ENCODE measurements at places on chromosomes 2 and 18.

- no peak for DNase-seq
These were observed 9.1 kb upstream of the CAB39 start for GRCh38 chr2:230703514-230703913.

DNA sequence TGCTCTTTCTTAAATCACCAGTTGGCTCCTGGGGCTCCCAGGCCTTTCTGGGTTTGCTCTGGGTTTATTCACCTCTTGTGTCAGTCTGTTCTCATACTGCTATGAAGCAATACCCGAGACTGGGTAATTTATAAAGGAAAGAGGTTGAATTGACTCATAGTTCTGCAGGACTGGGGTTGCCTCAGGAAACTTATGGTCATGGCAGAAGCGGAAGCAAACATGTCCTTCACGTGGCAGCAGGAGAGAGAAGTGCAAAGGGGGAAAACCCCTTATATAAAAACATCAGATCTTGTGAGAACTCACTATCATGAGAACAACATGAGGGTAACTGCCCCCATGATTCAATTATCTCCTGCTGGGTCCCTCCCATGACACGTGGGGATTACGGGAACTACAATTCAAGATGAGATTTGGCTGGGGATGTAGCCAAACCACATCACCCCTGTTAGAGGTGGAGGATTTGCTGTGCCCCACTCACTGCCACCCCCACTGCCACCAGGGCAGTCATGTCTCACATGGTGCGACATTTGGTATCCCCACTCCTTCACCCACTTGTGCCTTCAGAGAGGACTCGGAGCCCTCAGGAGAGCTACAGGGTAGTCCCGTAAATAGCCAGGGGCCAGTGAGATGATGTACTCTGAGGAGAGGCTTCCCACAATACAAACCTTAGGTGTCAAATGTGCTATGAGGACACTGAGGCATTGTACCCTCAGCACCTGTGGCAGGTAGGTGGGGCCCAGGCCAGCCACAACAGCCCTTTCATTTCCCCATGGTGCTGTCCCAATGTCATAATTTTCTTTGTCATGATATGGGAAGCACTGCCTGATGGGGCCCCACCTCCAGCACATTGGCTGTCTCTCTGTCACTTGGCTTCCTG lies 35.7 kb downstream of the CDC42EP3 start:
- no peak for DNase-seq

DNA sequence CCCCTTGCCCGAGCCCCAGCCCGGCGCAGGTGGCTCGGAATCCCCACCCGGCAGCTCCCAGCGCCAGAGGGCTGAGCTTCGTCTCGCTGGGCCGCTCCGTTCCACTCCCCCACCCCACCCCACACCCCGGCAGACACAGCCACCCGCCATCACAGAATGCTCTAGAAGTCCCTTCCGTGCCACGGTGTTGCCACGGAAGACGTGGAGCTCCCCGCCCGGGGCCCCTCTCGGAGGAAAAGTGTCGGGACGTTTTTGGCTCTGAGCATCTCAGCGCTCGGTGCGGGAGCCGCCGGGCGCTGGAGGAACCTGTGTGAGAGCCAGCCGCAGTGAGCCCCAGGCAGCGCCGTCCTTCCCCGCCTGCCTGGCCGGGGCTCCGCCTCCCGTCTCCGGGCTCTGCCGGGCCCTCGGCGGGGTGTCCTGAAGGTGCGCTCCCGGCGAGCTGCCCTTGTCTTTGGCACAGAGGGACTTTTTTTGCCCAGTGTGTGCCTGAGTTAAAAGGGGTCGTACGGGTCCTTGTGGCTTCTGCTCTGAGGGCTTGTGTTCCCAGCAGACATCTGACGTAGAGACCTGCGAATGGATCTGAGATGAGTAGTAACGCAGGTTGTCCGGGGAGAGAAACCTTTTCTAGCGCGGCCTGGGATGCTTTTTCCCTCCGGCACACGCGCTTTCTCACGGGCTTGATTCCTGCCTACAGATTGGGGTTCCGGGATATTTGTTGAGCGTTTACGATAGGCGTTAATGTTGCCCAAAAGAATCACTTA lies 1.8 kb downstream of the ZCCHC2 start:
- DNase-seq, result peak; percentile 50

GRCh38 chr18:77133051-77133834 lies 660 bp upstream of the MBP start:
- DNase-seq, result no peak

DNA sequence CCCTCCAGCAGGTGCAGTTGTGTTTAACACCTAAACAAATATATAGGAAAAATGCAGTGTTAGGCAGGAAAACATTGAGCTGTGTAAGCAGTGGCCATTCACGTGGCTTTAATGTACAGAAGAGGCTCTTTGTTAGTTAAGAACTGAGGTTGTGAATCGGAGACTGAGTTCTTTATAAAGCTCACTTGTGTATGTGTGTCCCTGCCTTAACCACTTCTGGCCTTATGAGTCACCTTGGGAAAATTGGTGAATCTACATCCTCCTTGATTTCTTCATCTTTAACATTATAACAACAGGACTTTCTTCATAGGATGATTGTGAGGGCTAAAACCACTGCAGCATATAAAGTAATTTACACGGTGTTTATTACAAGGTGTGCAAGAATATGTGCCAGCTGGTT lies 188.4 kb upstream of the TPO start:
- no peak for DNase-seq

DNA sequence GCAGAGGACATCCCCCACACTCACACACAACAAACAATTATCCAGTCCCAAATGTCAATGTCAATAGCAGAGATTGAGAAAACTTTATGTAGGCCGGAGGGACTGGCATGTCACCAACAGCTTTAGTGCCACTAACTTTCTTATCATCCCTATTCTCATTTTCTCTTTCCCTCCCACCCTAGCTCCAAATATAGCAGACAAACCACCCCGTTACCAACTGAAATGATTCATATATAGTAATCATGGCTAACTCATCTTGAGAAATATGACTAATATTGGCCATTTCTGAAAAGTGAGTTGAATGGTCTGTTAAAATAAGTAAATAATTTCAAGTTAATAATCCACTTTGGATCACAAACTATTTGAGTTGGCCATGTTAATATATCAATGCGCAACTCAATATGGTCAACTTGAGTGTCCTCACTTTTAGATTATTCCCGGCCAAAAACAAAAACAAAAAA lies 242.1 kb upstream of the RND3 start:
- DNase-seq, result no peak

DNA sequence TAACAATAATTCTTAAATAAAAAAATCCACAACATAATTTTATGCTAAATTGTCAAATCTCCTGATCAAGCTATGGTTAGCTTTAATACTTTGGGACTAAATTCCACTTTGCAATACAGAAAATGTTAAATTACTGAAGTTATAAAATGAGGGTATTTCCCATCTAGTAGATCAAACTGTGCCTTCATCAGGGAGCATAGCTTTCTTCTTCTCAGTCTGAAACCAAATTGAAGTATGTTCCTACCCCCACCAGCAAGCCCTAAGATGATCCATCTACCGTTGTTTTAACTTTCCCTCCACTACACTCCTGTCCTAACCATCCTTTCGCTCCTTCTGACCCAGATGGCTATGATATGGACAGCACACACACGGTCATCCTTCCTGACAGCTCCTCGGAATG lies 24.4 kb upstream of the STK17B start:
- no peak for DNase-seq

- no peak for DNase-seq
These were observed 432.7 kb upstream of the TRIB2 start for GRCh38 chr2:12284037-12284436.

- no peak for DNase-seq
These were observed 5.5 kb downstream of the TMEM177 start for GRCh38 chr2:119684518-119684917.

DNA sequence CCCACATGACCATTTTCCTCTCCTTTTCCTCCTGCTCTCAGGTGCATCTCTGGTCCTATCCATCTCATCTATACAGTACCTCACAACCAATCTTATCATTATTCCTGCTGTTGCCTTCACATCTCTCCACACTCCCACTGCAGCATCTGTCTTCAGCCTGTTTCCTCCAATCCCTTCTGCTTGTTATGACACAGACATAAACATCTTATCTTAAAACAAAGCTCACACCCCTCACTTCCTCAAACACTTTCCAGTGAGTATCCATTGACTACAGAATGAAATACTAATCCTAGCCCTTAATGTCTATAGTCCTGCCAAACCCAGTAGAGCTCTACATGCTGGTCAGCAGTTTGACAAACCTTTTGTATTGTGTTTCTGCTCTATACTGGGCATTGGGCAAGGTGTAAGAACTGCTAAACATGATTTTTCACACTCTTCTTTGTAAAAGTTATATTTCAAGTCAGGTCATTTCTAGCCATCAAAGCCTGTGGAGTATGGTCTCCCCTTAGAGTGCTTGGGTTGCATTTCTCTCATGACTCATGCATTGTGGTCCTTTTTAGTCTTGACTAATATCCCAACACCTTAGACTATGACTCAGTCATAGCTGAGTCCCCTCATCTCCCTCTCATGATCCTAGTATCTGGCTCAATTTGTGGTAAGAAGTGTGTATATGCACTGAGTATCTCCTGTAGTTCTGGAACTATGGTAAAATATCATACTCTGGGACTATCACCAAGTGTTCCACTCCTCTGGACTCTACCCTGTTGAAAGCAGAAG lies 187.0 kb downstream of the CYRIA start:
- no peak for DNase-seq

DNA sequence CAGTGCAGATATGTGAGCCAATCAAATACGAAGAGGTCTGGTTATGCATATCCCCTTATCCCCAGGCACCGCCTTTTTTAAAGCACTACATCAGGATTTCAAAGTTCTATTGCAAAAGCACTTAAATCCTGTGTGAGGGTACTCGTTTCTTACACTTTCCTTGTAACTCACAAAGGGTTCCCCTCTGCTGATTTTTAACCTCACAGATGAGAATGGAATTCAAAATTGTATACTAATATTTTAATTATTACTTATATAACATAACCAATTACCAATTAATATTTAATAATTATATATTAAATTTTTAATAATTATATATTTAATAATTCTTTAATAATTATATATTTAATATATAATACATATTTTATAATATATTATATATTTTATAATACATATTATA lies 126.2 kb upstream of the MAPRE2 start:
- no peak for DNase-seq

DNA sequence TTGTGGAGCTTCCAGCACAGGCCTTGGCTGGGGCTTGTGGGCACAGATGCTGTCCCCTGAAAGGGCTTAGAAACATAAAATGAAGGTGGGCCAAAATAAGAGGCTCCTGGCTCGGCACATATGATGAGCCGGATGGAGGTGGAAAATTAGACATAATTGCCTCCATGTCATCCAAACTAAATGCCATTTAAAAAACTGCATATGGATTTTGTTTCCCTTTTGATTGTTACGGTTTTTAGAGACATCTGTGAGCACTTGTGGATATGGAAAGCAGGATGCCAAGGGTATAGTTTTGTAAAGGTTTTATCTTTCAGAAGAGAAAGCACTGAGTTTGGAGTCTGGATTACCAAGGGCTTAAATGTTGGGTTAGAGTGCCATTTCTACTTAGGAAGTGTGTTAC lies 498.3 kb downstream of the RIT2 start:
- no peak for DNase-seq

DNA sequence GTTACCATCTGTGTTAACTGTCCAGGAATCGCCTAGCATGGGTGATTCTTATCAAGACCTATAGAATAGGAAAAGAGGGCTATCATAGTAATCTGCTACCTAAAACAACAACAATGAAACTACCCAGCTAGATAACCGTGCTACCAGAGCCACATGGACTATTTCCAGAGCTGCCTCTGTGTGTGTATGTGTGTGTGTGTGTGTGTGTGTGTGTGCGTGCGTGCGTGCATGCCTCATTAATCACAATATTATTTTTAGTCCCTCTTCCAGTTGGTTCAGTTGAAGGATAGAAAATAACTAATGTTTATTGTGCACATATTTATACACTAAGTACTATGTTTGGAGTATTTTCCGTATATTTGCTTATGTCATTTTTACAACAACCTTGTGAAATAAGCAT lies 201.1 kb downstream of the SP3 start:
- DNase-seq, result no peak

GRCh38 chr18:58257461-58257860 lies 213.4 kb downstream of the NEDD4L start:
- no peak for DNase-seq

- no peak for DNase-seq
These were observed 30.8 kb downstream of the CCDC93 start for GRCh38 chr2:117983040-117983439.

DNA sequence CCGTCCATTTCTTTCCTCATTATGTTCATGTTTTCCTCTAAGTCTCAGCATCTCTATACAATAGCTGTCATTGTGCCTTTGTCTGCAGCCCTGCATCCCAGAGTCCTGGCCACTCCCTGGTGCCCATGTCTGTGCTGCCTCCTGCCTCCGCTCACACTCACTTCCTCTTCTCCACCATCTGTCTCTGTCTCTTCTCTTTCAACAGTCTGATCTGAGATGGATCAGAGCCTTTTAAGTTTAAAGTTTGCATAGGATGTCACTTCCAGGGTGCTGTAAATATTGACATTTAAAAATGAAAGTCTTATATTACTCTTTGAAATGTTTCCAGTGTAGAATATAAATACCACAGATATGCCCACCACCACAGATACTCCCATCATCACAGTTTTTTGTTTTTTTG lies 42.7 kb downstream of the UBE2F start:
- DNase-seq, result no peak

DNA sequence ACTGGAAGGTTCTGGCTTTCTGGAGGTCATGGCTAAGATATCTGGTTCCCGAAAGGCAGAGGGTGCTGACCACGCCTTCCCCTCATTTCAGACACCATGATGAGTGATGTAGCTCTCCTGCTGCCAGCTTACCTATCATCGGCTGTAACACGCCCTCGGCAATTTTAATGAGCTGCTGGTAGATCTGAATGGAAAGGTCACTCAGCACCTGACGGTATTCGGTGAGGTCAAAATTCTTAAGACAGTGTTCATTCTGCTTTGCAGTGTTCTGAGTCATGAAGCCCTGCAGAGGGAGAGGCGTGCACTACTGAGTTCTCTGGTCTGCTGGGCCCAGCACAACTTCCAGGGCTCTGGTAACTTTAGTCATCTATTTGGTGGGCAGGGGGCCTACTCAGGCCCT lies 25.7 kb upstream of the ACAA2 start:
- no peak for DNase-seq

- DNase-seq, result no peak
These were observed 74.6 kb upstream of the GALNT5 start for GRCh38 chr2:157182834-157183396.

GRCh38 chr2:54808661-54809060 lies 85.2 kb downstream of the EML6 start:
- no peak for DNase-seq

- no peak for DNase-seq
These were observed 64.5 kb downstream of the CACNB4 start for GRCh38 chr2:152034257-152034801.
